A549 treated with AZD2906 at 1 μM for 4 hours (cell line): ENCODE measurements at places on chromosomes 1 and 21. TPM values are rescaled to one million over a fixed set of nuclear protein-coding genes. Genes with fewer than 3 reads are reported as not detected.

PRKCZ gene
- total RNA-seq, result 8.0 to 10.9 TPM (median 9.2 TPM) in 5 replicates

SH2D2A gene
- total RNA-seq, result 2.9 to 4.2 TPM (median 3.4 TPM) in 5 replicates

RALGPS2 gene
- 13.9 to 26.8 TPM (median 24.0 TPM) in 5 replicates for total RNA-seq

SYPL2 gene
- total RNA-seq, result 0.05 to 0.13 TPM (median 0.08 TPM) in 5 replicates

NMNAT2 gene
- total RNA-seq, result 0.47 to 0.85 TPM (median 0.70 TPM) in 5 replicates

CELF3 gene
- total RNA-seq, result not detected in 5 replicates

LEMD1 gene
- 0.15 TPM in 1 of 5 replicates, not detected in the others for total RNA-seq
